ENCODE measurements at places on chromosomes 5 and 9. TPM values are rescaled to one million over a fixed set of nuclear protein-coding genes. Genes with fewer than 3 reads are reported as not detected.

FGF1 gene
- 5.1 TPM for polyA plus RNA-seq

SPIN1 gene
- polyA plus RNA-seq, result 60.7 TPM

ANKRD18A gene
- not detected for polyA plus RNA-seq

PDE8B gene
- polyA plus RNA-seq, result 2.4 TPM

MXD3 gene
- 20.3 TPM for polyA plus RNA-seq

GAS1 gene
- 63.8 TPM for polyA plus RNA-seq

TMC1 gene
- polyA plus RNA-seq, result 1.1 TPM

FANCC gene
- 17.7 TPM for polyA plus RNA-seq

KCNV2 gene
- polyA plus RNA-seq, result 0.12 TPM

GRCh38 chr5:102375272-102375671, 79.2 kb upstream of the SLCO4C1 start:
- DNase-seq, result no peak

GRCh38 chr9:123605286-123605685, 249.3 kb downstream of the CRB2 start:
- DNase-seq, result no peak

- DNase-seq, result peak; percentile 43
Measured at GRCh38 chr5:108727236-108727650, 20.5 kb upstream of the FER start.

DNA sequence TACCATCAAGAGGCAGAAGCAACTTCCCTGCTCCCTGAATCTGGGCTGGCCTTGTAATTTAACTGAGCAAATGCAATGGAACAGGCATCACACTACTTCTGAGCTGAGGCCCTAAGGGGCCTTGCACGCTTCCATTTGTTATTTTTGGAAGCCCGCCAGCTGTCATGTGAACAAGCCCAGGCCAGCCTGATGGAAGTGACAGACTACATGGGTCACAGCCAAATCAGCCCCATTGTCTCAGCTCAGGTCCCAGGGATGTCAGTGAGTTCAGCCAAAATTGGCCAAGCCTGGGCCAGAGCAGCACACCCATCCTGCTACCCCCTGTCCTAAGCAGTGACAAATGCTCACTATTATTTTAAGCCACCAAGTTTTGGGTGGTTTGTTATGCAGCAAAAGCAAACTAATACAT, 72.8 kb downstream of the PRRT1B start:
- DNase-seq, result no peak

GRCh38 chr9:20297646-20298084, 324.6 kb downstream of the MLLT3 start:
- no peak for DNase-seq

DNA sequence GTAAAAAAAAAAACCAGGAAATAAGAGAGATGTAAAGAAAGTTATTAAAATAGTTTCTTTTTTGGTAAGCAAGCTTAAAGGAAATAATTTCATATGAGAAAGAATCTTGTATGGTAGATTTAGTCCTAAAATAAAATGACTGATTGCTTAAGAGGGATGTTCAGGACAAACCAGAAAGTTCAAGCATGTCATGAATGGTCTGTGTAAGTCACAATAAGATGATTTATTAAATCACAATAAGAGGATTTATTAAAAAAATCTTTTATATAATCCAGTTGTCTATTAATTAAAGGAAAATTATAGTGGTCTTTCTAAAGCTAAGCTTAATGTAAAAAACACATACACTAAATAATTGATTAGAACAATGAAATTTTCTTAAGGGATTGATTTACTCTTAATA, 91.8 kb upstream of the OR13F1 start:
- DNase-seq, result no peak

Measured in hindlimb muscle (tissue), 1 donor.